ENCODE measurements at places on chromosomes 3 and 15.

- no peak for DNase-seq
Measured at GRCh38 chr3:3133500-3133899, 6.8 kb downstream of the TRNT1 start.

- no peak for DNase-seq
Measured at GRCh38 chr15:67039384-67040075, 25.9 kb upstream of the SMAD3 start.

DNA sequence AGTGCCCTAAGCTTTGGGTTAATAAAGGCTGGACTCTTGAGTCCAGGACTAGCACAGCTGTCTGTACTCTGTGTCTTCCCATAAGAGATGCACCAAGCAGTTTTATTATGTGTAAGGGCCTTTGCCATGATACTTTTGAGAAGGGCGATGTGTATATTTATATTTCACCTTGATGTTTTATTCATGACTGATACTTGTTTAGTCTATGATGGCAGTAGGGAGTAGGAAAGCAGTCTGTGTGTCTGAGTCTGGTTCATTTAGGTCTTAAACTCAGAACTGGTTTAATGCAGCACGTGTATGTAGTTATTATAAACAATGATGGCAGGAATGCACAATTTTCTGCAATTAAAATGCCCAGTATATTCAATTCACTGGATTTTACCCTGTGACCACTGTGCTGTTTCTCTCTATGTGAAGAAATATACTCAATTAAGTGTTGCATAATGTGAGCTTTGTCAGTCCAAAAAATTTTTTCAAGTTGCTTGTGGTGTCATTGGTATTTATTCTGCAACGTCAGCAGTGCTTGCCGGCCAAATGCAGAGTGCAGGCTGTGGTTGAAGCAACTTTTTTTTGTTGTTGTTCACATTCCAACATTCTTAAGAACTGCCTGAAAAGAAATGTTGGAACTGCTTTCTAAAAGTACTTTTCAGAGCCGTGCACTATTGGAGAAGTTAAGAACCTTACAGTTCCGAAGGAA, 423.7 kb upstream of the SEMA6D start:
- no peak for DNase-seq

DNA sequence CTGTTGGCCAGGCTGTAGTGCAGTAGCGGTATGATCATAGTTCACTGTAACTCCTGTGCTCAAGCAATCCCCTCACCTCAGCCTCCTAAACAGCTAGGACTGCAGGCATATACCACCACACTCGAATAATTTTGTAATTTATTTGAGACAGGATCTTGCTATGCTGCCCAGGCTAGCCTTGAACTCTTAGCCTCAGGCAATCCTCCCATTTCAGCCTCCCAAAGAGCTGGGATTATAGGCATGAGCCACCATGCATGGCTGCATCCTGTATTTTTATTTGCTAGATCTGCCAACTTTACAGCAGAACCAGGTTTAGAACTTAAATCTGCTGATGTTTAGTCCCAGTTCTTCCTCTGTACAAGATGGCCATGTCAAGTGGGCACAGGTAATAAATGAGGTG, 69.6 kb downstream of the ERC2 start:
- no peak for DNase-seq

DNA sequence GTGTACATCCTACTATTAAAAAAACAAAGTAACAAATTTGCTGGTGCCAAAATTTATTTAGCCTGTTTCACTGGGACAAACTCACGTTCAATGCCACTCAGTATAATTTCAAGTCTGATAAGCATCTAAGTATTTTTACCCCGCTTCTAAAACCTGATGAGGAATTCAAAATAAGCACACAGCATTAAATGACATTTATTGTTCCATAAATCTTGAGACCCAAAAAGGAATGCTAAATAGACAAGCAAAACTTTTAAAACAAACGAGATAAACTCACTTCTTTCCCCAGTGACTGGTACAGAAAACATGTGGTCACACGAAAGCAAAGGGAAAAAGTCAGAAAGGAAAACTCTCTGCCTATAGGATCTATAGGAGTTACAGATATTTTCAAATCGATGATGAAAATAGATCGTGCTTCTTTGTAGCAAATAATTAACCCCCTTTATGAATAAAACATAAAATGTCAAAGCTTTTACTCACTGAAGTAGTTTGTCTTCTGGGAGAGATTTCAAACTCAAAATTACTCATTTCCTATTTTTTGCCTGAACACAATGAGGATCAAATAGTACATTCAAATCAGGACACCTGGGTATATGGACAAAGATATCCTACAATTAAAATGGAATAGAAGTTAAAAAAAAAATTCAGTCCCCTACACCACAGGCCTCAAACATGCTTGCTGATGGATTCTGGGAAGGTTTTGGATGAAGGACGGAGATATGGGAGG, 51.7 kb downstream of the UBP1 start:
- DNase-seq = no peak

DNA sequence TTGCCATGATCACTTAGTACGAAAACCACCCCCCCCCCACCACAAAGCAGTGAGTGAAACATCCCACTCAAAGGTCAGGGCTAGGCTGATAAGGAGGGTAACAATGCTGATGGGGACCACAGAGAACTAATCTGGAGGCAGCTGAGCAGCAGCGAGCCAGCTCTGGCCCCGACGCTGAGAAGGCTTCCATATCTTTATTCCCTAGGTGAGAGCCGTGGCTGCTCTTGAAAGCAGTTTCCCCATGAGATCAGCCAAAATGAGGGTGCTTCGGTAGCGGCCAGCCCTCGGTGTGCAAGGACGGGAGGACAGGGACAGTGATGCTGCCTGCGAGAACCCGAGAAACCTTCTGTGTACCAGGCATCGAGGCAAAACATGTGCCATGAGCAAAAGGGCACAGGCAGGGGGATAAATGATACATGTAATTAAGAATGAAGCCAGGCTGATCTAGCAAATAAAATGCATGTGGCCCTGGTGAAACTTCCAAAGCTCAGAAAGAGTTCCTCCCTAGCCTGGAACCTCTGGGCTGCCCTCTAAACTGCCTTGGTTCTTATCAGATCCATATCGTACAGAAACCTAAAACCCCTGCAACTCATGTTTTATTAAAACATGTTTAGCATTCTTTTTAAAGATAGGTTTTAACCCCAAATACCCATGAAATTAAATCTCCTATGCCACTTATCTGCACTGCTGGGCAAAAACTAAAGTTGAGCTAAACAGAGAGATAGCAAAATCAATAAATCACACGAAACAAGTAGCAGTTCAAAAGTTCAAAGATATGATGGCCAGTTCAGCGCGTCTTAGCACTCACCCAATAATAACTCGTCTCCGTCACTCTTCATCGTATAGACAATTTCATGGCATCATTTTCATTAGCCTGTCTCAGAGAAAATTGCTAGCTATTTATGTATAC, 337.3 kb downstream of the FOXP1 start:
- DNase-seq = no peak

DNA sequence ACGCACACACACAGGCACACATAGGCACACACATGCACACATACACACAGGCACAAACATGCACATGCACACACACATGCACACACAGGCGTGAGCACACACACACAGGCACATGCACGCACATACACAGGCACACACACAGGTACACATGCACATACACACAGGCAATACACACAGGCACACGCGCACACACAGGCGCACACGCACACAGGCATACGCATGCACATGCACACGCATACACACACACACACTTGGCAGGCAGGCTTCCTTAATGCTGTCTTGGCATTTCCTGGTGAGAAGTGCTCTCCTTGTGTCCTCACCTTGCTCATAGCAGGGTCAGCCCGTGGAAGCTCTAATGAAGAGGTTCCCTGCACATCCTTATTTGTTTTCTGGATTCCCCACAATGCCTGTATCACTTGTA, 8.4 kb upstream of the SLCO2A1 start:
- no peak for DNase-seq

DNA sequence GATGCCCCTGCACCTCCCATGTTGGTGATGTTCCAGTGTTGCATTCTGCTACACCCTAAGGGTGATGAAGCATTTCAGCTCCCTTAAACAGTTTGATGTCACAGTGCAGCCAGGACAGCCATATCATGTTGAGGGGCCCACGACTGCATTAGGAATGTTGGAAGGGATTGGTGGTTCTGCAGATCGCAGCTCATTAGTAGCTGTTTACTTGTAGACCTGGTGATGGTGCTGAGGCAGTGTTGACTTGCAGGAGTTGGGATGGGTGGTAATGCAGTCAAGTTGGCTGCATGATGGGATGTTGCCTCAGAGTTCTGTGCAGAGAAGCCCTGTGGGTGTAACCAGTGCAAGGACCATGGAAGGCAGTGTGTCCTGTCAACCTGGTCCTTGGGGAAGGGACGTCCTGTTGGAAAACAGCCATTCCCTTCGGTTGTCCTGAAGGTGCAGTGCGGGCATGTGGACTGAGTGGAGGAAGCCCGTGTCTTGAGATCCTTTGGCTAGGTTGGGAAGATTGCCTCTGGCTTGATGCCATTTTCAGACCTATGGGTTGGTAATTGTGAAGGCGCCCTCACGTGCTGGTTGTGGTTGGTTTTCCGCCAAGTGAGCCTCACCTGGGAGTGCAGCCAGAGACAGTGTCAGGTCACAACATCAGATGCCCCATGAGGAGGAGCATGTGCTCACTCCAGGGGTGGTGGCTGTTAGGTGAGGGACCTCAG, 100.7 kb downstream of the SNRPN start:
- DNase-seq = no peak

DNA sequence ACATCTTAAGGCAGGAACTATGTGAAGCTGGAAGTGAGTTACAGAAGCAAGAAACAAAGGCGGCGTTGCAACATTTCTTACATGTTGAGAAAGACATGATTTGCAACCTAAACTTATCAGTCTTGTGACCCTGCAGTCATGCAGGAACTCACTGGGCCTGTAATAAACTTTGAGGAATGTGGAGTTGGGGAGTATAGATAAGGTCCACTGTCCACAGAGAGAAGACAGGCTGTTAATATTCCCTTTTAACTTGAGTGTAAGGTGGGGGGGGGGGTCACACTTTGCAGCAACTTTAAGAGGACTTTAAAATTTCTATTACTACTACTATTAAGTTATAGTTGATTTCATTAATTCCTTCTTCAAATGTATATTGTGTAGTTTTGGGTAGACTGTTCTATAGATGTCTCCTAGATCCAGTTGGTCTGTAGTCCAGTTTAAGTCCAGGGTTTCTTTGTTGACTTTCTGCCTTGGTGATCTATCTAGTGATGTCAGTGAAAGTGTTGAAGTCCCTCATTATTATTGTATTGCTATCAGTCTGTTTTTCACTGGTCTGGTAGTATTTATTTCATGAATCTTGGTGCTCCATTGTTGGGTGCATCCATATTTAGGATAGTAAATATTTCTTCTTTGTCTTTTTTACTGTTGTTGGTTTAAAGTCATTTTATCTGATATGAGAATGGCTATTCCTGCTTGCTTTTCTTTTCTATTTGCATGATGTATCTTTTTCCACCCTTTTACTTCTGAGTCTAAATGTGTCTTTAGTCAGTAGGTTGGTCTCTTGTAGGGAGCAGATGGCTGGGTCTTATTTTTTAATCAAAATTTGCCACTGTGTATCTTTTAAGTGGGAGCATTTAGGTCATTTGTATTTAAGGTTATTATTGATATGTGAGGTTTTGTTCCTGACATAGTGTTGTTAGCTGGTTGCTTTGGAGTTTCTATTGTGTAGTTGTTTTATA, 15.6 kb upstream of the FAM98B start:
- no peak for DNase-seq

GRCh38 chr3:64214381-64215018, 10.8 kb downstream of the PRICKLE2 start:
- DNase-seq = no peak

GRCh38 chr15:44676676-44677075, 13.2 kb upstream of the SPG11 start:
- DNase-seq = no peak

Data from cortex of kidney (tissue), 1 donor.